SIG-M5 (cell line): ENCODE measurements at places on chromosomes 13 and 19.

DNA sequence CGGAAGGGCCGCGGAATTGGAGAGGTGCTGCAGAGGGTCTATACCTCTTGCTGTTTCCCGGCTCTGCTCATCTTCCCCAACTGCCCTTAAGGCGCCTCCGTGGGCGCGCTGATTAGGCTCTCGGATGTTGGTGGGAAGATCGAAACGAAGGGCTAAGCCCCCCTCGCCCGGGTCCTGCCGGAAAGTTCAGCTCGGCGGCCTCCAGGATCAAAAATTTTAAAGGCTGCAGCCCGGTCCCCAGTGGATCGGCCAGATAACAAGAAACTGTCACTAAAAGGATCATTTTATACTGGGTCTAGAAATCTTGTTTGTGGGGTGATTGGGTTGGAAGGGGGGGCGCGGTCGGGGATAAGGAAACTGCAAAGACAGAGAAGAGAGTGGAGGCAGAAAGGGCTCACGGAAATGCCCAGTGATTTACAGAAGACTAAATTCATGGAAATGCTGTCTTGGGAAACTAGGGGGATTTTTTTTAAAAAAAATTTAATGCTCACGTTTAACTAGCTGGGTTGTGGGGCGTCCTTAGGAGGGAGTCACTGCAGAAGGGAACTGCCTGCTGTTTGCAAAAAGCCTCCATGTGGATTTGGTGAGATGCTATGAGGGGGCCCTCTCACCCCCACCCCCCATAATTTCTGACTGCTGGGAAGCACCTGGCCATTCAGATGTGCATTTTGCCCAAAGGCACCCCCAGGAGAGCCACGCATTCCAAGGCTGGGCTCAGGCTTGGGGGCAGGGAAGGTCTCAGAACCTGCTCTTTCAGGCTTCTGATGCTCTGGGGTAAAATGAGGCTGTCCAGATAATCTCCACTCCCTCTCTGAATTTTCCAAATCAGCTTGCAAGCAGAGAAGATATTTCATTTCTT, 7.7 kb downstream of the CDX2 start:
- DNase-seq = no peak

GRCh38 chr19:51809787-51810186, 14.8 kb downstream of the FPR3 start:
- no peak for DNase-seq

GRCh38 chr19:14575428-14575980, 3.6 kb upstream of the NDUFB7 start:
- no peak for DNase-seq

- DNase-seq = no peak
Measured at GRCh38 chr13:52845766-52846566, 2.5 kb downstream of the PCDH8 start.

DNA sequence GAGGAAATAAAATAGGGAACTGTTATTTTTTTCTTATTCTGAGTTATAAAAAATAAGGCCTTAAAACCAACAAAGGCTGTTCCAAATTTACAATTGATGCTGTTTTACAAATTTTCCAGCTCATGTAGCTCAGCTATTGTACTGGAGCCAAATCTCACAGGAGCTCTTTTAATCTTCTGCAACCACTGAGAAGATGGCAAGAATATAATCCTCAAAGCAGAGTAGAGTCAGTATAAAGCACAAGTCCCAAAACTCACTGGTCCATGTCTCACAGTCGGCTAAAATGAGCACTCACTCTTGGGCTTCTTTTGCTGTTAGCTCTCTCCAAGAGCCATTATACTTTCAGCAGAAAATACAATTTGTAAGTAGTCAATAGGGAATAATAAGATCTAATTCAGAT, 1074.4 kb upstream of the PRR20A start:
- no peak for DNase-seq

GRCh38 chr13:51804295-51805172, 571 bp upstream of the DHRS12 start:
- no peak for DNase-seq

DNA sequence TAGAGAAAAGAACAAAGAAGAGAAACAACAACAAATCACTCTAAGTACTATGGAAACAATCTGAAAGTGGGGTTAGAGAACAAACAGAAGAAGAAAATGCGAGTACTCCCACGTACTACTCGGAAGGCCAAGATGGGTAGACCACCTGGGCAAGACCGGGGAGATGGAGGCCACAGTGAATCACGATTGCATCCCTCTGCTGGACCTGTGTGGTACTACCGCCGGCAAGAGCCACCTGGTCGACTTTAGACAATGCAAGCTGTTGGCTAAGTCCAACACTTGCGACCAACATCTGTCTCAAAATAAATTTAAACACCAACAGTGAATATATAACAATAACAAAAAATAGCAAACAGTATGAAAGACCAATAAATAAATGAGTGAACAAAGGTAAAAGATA, 45.5 kb upstream of the ZNF91 start:
- DNase-seq = no peak

DNA sequence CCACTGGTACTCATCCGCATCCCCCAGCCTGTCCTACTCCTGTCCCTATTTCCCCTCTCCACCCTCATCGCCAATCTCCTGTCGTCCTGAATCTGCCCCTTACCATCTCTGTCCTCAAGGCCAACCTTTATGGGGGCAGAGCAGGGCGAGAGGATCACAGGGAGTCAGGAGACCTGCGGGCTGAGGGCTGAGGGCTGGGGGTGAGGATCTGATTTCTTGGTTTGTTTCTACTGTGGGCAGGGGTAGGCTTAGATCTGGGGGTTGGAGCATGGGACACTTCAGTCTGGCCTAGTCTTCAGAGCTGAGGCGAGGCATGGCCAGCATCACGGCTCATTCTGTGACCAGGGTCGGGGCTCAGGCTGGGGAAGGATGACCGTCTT, 16.5 kb upstream of the ERCC1 start:
- no peak for DNase-seq

GRCh38 chr19:29858621-29859020, 46.8 kb downstream of the CCNE1 start:
- no peak for DNase-seq

DNA sequence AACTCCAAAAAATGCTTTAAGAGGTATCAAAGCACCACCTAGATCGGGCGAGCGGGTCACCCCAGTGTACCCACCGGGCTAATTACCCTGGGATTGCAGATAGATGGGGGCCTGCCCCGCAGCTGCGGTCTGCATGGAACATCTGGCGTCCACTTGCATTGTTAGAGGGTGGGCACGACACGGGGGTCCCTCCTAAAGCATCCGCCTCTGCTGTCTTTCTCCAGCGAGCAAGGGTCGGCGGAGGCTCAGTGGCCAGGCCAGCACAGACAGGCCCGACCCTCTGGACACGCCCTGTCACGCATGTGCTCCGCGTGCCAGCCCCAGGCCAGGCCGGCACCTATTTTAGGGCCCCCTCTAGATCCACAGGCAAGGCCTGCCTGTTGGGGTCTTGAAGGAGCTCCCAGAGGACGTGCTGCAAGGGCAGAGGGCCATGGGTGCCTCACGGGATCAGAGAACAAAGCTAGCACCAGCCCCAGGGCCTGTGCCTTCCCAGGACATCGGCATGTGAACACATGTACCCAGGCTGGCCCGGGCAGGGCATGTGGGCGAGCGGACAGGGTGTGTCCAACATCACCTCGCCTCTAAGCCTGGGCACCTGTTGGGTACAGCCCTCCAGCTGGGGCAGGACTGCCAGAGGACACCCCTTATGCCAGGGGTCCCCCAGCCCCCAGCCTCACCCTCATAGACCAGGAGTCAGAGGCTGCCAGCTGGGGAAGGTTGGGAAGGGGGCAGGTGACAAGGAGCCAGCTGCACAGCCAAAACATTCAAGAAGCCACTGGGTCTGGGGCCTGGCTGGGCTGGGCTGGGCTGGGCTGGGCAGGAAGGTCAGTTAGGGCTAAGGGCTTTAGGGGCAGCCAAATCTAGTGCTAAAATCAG, 35.6 kb upstream of the NANOS3 start:
- DNase-seq = no peak
